ENCODE measurements at places on chromosomes 7 and 10.

DNA sequence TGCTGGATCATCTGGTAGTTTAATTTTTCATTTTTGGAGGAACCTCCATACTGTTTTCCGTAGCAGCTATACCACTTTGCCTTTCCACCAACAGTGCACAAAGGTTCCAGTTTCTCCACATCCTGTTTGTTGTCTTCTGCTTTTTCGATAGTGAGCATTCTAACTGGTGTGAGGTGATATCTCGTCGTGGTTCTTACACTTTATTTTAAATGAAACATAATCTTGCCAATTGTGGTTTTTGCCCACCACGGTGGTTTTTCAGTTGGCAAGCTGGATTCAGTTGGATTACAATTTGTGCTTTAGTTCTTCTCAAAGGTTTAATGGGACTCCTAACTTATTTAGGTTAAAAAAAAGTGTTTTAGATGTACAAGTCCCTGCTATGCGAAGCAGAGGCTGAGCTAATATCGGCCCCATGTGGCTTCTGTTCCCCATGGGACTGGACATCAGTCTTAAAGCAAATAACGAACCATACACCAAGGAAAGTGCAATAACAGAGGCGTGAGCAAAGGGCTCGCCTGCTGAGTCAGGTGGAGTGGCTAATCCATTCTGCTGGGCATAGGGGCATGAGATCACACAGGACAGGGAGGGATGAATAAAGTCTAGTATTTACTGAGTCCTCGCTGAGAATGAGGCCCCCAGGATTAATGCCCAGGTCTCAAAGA is 153.6 kb downstream of the AOAH start:
- DNase-seq: no peak

DNA sequence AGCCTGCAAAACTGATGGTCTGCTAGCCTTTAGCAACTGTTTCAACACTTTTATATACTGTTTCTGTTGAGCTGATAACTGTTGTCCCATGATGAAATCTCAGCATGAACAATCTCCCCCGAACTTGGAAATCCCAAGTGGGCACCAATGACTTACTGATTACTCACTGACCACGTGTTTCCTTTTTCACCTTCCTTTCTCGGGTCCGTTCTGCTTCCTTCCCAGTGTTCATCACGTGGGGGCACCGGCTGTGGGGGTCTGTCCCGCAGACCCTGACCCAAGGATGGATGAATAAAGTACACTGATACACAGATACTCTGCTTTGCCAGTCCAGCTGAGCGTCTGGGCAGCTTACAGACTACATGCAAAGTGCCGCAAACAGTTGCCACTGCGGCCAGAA is 39.0 kb upstream of the RASGEF1A start:
- DNase-seq: no peak

DNA sequence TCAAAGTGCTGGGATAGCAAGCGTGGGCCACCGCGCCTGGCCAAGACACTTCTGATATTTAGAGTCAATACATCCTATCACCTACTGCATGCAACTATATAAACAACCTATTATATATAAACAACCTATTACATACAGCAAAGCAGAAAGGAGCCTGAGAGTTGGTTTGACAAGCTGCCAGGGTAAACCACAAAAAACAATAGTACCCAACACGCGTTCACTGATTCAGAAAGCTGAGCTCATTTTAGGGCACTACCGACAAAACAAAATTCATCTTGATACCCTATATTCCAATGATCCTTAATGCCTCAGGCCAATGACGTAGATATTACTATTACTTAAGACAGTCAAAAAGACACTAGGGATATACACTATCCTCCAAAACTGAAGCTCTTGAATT is 16.2 kb downstream of the MALSU1 start:
- DNase-seq: no peak

DNA sequence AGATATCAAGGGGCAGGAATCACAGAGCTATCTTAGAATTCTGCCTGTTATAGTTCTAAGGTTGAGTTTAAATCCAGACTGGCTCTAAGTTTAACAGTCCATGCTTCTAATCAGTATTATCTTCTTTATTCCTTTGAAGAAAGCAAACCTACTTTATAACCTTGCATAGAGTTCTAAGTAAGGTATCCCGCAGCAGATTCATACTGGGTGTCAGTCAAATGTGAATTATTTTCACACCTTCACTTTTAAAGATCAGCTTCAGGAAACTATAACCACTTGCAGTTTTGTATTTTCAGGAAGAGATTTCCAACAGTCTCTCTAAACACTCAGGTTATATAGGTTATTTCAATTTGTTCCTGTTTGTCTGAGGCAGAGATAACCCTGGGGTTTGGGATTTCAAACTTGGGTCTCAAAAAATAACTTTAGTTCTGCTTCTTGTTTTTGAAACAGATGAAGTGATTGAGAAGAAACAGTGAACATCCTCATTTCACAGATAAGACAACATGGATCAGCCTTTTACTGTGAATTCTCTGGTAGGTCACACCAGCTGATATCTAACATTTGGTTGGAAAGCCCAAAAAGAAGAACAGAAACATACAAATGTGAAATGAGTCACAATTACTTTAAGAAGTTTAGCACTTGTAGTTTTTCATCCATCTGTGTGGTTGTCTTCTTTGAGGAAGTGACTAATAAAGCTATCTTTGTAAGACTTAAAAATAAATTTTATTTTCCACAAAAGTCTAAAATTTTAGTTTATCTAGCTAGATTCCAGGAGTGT is 21.4 kb downstream of the STAMBPL1 start:
- DNase-seq: no peak

DNA sequence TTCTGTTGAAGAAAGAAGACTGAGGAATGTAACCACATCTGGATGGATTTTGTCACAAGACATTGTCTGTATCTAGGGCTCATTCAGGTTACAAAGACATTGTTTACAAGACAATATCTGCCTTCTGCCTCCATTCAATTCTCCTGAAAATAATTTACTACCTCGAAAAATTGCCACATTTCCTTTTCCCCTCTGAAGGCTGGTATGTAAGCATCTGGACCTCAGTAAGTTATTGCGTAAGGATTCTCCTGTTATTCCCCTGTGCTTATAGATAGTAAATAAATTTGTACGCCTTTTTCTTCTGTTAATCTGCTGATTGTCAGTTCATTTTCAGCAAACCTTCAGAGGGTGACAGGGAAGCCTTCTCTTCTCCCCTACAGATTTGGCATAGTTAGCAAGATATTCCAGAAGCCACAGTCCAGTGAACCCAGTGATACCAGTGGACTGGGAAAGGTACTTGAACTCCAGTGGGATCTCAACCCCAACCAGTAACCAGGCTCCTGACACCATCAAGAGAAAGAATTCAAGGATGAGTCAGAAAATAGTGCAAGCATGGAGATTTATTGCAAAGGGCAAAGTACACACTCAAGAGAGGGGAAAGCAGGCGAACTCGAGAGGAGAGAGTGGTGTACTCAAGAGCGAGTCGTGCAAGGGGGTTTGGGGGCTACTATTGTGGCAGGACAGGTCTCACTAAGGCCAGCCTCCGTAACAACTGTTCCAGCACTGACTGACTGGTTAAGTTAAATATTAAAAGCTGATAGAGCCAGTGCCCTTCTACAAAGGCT is 706.9 kb upstream of the GHITM start:
- no peak for DNase-seq

DNA sequence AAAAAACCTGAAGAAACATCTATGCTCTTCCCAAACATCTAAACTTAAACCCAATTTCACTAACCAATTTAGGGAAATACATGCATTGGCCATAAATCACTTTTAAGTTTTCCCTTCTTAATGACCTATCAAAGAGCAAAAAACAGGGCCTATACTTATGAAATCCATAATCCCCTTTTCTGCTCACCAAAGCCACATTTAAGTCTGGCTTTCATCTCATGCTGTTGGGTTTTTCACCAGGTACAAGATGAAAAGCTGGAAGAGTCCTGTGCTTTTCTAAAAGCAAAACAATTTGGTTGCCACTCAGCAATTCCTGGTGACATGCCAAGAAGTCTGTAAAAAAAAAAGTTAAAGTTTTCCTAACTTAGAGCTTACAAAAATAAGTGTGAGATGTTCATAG is 92.6 kb downstream of the HPSE2 start:
- DNase-seq: no peak

DNA sequence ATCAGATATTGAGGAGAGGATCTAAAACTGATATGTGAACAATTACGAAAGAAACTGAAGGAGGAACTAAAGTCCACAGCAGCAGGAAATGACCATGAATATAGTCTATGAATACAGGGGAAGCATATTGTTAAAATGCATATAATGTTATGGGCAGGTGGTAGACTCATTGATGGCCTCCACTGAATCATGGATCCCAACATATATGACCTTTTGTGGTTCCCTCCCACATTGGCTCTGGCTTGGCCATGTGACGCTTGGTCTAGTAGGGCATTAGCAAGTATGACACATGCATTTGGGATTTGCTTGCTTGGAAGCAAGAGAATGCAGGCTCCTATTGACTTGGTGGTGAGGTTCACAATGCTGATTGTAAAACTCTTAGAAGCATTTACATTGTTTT is 55.2 kb upstream of the RAB18 start:
- DNase-seq: no peak

- no peak for DNase-seq
Measured at GRCh38 chr10:107341281-107341680, 176.8 kb upstream of the SORCS1 start.

GRCh38 chr7:94616855-94617254 is 39.1 kb downstream of the SGCE start:
- no peak for DNase-seq

DNA sequence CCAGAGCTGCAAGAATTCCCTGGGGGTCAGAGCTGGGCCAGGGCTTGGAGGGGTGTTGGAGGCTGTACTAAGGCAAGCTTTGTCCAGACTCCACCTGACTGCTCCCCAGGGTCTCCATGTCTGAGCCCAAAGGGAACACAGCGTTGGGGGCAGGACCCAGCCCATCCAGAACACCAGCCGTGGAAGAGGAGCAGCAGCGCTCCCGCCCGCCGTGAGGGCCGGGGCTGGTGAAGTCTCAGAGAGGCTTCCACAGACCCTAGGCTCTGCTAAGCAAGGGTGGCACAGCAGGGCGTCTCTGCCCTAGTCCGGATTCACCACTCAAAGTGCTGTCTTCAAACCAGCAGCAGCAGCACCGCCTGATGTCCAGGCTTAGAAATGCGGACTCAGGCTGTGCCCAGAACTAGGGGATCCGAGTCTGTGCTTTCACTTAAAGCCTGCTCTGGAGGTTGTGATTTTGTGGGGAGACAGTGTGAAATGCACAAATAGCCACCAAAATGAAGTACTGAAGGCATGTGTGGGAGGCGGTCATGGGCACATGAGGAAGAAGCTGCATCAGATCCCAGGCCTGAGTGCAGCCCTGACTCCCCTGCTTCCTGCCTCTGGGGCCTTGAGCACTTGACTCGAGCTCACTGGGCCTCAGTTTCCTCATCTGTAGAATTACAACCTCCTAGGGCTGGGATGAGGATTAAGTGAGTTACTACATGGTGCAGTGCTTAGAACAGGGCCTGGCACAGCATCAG is 16.6 kb upstream of the AQP1 start:
- DNase-seq: no peak

DNA sequence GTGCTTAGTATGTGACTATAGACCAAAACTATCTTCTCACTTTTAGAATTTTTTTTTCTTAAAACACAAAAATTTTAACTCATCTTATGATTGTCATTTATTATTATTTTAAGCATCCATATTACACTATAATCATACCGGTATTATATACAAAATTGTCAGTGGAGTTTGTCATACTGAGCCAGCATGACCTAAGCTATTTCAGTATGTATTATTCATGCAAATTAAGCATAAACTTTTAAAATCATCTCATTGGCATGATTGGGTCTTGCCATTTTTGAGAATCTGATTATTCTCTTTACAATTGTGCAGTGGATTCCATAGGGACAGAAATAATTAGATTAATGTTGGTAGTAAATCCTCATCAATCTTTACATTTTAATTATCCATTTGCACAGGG is 46.2 kb upstream of the STMP1 start:
- DNase-seq: no peak

GRCh38 chr10:34504534-34504933 is 310.6 kb downstream of the PARD3 start:
- no peak for DNase-seq

GRCh38 chr7:124208642-124209041 is 175.8 kb upstream of the TMEM229A start:
- DNase-seq: no peak

DNA sequence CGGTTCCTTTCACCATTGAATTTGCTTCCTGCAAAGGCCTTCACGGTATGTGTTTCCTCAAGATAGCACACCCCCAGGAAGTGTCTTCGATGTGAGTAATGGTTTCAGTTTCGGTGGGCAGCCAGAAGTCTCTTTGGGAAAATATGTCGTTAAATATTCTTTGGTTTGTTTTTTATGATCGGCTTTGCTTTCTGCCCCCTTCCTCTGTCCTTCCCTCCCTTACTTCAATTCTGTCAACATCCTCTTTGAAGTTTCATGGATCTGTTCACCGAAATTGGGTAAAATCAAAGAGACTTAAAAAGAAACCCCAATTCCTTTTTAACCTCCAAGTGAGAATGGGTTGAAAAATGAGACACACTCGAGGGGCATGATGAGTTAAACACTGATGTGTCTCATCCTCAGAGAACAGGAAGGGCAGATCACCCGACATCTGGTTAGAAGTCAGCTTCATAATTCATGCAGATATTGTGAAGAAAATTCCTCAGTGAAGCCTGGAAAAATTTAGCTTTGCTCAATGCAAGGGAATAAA is 170.8 kb upstream of the HABP2 start:
- DNase-seq: no peak

GRCh38 chr10:19449860-19450259 is 366.4 kb upstream of the PLXDC2 start:
- no peak for DNase-seq

GRCh38 chr10:42932735-42933447 is 144.0 kb upstream of the RET start:
- DNase-seq: no peak

GRCh38 chr10:104252368-104252767 is 2.3 kb upstream of the GSTO1 start:
- no peak for DNase-seq

GRCh38 chr7:32762925-32763293 is 128.7 kb downstream of the KBTBD2 start:
- no peak for DNase-seq

DNA sequence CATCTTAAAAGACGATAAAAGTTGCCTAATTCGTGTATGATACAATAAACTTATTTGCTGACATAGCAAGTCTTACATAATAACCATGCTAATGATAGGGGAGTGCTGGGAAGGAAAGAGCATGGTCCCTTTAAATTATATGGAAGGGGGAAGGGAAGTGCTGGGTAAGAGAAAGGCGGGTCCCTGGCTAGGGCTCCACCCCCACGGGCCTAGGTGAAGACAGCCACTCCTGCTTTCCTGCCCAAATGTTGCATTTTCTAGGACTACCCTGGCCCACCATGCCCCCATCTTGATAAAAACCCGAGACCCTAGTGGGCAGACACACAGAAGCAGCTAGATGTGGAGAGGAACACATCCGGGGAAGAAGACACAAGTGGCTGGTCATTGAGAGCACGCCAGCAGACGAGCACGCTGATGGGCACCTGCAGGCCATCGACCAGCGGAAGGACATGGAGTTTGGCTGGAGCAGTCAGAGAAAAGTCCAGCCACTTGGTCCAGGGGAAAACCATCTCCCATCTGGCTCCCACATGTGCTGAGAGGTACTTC is 328.7 kb downstream of the ARL4A start:
- DNase-seq: no peak

GRCh38 chr10:71712572-71713134 is 6.9 kb downstream of the C10orf105 start:
- no peak for DNase-seq

GRCh38 chr10:71234970-71235685 is 22.8 kb downstream of the UNC5B start:
- no peak for DNase-seq

Data from GM12891 (cell line).